NCI-H446 (cell line): ENCODE measurements at places on chromosomes 7 and 10.

- no peak for DNase-seq
These were observed 12.9 kb downstream of the BAG3 start for GRCh38 chr10:119663866-119664698.

DNA sequence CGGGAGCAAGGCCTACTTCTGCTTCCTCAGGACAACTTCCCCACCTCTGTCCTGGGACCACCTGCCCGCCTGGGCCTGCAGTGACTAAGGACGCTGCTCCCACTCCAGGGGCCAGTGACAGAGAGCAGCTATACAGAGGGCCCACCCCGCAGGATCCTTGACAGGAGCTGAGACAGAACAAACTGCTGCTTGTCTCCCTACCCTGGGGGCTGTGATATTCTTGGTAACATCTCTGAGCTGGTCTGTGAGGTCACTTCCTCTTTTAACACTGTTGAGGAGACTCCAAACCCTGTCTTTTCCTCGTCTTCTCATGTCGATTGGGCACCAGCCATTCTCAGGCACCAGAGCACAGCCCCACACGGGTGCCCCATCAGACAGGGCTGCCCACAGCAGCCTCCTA, 6.9 kb upstream of the MRPS24 start:
- no peak for DNase-seq

DNA sequence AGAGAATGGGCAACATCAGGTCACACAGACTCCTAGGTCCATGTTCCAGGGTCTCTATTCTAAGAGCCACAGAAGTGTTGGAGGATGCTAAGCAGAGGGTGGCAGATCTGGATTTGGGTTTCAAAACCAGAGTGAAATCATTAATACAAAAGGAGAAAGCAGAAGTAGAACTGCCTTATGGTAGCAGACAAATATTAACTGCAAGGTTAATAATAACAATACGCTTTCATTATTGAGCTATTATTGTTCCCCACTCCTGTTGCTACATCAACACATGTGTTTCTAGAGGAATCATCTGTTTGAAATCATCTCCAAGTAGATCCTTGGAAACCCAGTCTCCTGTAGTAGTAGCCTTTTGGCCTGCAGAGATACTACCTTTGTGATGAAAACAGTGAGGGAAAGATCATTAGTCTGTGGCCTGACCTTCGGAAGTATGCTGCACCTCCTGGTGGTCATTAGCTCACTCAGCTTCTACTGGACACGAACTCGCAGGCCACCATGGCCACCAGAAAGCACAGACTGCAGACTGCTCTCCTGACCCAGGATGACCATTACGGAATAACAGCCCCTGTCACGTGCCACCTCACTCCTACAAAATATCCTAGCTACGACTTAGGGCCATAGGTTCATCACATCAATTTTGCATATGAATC, 84.6 kb downstream of the XPNPEP1 start:
- no peak for DNase-seq

DNA sequence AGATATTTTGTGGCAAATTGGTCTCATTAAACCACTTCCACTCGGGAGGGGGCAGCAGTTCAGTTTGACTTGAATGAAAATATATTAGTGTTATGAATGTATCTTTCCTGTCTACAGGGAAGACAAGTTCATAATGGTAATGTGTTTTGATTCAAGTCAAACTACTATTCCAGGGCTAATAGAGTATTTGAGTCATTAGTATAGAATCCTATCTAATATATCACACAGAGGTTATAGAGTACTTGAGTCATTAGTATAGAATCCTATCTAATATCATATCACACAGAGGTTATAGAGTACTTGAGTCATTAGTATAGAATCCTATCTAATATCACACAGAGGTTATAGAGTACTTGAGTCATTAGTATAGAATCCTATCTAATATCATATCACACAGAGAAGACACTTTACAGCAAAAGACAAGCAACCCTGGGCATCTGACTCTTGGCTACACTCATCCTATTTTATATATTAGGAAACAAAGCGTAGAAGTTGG, 199.7 kb upstream of the MAGI2 start:
- no peak for DNase-seq

DNA sequence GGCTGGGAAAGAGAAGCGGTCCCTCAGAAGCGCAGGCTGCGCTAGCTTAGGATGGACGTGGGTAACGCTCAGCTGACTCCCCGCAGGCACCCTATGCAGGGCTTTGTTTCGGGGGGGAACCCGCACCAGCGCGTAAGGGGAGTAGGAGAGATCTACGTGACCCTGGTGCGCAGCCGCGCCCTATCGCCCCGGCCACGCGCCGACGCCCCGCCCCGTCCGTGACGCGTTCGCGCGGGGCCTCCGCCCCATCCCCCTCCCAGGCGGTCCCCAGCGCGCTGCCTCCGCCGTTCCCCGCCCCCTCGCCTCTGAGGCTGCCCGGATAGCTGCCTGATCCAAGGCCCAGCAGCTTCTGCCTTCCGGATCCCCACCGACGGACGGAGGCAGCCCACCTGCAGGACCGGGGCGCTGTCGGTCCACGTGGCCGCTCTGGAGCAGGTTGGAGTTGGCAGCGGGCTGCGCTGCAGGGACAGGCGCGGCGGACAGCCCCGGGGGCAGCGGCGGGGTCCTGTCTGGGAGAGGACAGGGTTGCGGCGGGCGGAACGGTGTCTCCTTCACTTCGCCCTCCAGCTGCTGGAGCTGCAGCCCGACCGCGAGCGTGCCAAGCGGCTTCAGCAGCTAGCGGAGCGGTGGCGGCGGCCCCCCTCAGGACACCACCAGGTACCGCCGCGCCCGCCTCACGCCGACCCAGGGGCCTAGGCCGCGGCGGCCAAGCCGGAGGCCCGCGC, at the start of gene VDAC2:
TSS of gene VDAC2 (plus strand) at position 515 of the 725 bp plus-strand sequence. CDS start 363 bp downstream, outside the sequence.
- DNase-seq: peak; percentile 60

DNA sequence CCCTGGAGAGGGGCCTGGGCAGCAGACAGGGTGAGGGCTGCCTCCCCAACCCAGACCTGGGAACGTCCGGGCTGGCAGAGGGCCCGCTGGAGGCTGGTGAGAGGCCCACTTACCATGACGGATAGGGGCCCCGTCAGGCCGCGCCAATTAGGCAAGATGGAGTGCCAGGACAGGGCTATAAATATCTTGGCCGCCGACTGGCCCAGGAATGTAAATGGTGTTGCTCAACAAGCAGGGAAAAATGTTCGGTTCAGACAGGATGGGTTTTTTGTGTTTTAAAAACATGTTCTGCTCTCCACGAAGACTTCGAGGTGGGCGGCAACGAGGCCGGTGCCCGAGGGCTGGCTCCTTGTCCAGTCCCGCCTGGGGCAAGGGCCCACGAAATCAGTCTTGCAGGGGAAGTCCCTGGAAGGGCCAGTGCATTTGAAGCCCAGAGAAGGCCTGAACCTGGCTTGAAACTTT, 35.8 kb upstream of the ELN start:
- peak; percentile 55 for DNase-seq

- no peak for DNase-seq
These were observed 123.4 kb downstream of the DYNC2I1 start for GRCh38 chr7:158979635-158980351.

GRCh38 chr10:47361293-47361692, 13.1 kb downstream of the RBP3 start:
- no peak for DNase-seq

GRCh38 chr7:2070151-2070763, 162.5 kb downstream of the MAD1L1 start:
- no peak for DNase-seq

DNA sequence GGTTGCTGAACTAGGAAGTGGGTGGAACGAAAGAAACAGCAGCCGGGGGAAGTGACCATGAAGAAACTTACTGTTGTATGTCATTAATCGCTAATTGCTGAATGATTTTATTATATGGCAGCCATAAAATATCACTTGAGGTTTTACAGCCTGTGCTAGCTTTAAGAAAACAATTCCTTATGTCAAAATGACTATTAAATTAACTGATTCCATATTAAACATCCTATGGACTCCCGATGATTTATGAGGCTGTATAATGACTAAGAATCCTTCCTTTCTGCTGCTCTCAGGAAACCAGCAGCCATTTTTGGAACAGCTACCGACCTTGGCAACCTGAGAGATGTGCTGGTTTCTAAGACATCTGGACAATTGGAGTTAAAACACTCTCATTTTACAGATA, 421.9 kb downstream of the SORCS3 start:
- DNase-seq: no peak

DNA sequence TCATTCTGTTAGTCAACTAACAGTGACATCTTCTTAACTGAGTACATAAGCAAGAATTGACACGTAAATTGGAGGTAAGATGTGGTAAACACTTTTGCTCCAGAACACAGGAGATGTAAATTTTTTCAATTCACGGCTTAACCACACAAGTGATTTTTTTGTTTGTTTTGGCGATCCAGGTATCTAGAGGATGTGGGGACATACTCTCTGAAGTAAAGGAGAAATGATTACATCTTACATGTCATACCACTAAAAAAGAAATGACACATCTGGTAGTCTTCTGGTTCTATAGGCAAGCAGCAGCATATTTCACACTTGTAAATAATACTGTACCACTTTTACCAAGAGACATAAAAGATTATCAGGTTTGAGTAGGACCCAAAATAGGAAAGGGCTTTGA, 200.3 kb upstream of the ZWINT start:
- no peak for DNase-seq

DNA sequence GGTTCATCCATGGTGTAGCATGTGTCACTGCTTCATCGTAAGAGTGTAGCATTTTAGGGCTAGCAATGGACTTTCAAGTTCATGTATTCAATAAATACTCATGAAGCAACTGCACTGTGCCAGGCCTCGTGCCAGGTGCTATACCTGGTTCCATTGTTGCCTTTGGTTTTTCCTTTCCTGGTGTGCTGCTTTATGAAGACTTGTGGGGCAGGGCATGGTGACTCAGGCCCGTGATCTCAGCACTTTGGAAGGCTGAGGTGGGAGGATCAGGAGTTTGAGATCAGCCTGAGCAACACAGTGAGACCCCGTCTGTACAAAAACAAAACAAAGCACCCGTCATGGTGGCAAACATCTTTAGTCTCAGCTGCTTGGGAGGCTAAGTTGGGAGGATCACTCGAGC, 2.2 kb upstream of the CPA4 start:
- DNase-seq: no peak

DNA sequence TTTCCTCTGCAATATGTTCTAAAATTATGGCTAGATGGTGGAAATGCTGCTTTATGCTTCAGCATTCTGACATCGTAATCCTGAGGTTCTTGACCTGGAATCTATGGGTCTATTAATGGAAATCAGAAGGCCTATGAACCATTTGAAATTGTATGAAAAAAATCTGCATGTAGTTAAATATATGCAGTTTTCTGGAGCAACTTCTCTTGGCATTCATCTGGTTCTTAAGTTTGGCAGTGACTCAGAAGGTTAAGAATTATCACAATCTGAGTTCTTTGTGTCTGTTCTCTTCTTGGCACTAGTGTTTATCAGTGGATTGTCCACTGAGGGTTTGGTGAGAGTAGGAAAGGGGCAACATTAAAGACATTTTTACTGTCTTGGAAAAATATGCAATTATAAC, 71.1 kb upstream of the FZD1 start:
- DNase-seq: no peak

- DNase-seq: no peak
These were observed 85.9 kb upstream of the PLXDC2 start for GRCh38 chr10:19730167-19730906.

GRCh38 chr10:117615649-117616048, 73.1 kb downstream of the EMX2 start:
- no peak for DNase-seq

DNA sequence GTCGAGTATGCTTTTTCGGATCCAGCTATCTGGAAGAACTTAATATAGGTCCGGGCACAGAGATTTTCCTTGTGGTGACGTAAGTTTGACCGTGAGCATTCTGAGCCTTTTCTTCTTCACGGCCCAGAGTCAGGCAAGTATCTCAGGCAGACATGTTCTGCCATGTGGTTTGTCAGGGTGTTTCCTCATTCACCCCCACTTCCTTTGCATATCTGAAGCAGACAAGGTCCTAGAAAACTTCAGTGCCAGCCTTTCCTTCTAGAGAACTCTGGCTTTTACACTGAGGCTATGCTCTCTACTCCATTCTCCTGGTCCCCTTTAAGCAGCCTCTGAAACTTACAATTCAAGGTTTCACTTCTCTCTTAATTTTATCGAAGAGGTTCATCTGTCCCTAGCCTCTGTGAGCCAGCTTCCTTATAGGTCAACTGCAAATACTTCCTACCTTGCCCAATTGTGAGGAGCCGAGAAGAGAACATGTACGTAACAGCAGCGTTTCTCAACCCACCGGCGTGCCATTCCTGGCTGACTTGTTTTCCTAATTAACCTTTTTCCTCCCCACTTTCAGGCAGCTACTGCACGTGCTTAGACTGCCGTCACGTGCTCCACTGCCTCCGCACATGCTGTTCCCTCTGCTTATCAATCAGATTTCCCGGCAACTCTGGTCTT, 47.3 kb downstream of the CDCA7L start:
- no peak for DNase-seq

DNA sequence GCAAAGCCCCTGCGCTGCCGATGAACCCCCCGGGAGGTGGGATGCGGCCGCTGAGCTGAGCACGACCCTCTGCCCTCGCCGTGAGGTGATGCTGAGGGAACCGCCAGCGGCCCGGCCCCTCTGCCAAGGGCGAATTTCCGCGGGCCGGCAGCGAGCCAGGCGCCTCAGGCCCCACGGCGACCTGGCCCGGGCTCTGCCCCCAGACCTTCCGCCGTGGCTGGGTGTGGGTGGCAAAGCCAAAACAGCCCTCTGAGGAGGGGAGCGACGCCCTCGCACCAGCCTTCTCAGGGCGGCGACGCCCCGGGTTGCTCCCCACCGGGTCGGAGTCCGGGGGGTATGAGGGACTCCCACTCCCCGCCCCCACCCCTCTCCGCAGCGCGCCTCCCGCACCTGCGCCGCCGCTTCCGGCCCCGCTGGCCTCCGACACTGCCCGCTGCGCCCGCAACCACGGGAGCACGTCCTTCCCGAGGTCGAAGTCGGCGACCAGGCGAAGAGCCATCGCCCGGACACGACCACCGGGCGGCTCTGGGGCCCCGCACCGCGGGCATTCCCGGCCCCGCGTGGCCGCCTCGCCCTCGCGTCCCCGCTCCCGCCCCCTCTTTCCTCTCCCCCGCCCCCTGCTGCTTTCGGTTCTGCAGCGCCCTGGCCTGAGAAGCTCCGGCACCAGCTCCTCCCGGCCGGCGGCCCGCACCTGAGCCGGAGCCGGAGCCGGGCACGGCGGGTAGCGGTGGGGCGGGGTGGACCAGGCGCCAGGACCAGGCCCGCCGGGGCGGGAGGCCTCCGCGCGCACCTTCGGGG, at the start of gene GSAP:
TSS of gene GSAP (minus strand) at position 527 of the 798 bp plus-strand sequence. CDS start at position 499, 28 bp downstream.
- no peak for DNase-seq
